Body of pancreas (tissue), 4 donors: ENCODE measurements at places on chromosomes 11 and 22. TPM values are rescaled to one million over a fixed set of nuclear protein-coding genes. Genes with fewer than 3 reads are reported as not detected.

DNA sequence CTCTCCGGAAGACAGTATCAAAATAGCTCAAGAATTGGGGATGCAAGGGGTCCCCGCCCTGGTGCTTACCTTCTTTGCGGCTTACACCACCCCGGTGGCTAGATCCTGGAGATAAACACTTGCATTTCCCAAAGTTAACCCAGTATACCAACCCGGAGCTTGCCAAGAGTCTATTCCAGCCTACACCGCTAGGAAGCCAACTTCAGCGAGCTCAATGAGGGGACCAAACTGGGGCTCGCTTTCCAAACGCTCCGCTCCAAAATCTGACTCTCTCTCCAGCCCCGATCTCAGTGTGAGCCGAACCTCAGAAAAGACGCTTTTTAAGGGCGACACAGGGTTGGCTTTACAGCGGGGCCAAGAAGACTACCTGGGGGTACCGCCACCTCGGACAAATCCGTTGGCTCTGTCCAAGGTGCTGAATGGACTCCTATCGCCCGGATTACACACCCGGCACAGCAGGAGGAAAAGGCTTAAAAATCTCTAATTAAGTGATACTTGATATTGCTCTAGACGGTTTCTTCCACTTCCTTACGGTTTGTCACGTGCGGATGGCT lies 20.1 kb upstream of the BDNF start:
- DNase-seq, result peak; percentile 46

- no peak for DNase-seq
Measured at GRCh38 chr11:66327171-66328030, 8.8 kb downstream of the RIN1 start.

- DNase-seq, result no peak
Measured at GRCh38 chr22:20106205-20106848, 9.6 kb upstream of the RANBP1 start.

DNA sequence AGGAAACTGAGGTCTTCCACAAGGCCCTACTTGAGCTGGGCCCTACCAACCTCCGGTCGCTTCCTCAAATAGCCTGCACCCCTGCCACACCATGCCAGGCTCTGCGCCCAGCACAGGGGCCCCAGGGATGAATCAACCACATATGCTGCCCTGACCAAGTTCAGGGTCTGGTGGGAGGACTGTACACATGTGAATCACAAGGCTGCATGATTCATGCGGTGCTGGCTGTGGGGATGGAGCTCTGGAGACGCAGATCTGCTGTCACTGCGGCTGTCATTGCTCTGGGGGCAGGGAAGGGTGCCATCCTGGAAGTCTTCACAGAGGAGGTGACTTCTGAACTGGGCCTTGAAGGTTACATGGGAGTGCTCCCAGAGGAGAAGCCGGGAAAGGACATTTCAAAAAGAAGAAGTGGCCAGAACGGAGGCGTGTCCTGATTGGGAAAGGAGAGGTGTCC lies 21.5 kb downstream of the CYTH4 start:
- DNase-seq, result peak; percentile 64

DNA sequence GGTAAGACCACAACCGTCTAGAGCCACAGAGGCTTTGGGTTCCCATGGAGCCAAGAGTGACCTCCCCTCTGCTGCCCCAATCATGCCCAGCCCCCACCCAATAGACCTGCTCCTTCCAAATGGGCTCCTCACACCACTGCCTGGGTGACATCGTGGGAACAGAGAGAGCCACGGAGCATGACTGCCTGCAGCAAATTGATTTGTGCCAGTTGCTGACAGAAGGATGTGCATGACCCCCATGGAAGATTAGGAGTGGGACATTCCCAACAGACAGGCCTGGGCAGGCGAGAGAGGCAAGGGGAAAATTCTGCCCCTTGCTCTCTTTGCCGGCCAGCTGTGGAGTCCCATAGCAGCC lies 88.5 kb downstream of the TENM4 start:
- no peak for DNase-seq

- DNase-seq, result peak; percentile 74
Measured at GRCh38 chr11:43245466-43245865, 66.3 kb upstream of the API5 start.

- DNase-seq, result no peak
Measured at GRCh38 chr11:123069908-123070821, 8.2 kb upstream of the HSPA8 start.

GRCh38 chr11:76823481-76824028 lies 37.2 kb upstream of the ACER3 start:
- DNase-seq, result no peak

DNA sequence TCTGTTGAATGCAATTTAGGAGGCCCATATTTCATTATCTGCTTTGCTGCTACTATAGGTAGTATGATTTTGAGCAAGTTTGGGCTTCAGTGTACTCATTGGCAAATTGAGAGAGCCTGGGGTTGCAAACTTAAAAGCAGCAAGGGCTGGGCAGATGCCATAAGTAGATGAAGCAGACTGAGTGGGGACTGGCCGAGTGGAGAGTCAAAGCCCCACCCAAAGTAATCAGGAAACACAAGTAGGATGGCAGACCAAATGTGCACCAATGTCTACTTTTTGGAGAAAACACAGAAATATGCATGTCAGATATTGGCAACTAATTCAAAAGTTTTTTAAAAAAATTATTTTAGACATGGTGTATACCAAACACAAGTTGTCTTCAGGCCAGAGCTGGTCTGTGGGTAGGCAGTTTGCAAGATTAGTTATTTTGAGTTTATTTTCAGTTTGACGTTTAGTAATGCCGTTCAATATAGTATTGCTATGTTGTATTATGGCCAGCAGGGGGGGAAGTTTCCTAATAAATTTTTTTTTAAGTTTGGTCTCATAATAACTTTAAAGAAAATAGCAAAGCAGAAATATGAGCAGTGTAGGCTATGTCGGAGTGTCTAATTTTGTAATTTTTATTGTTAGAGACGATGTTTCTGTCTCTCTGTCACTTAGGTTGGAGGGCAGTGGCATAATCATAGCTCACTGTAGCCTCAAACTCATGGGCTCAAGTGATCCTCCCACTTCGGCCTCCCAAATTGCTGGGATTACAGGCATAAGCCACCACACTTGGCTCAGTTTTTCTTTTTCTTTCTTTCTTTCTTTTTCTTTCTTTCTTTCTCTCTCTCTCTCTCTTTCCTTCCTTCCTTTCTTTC lies 105.1 kb downstream of the HIPK3 start:
- DNase-seq, result no peak

- peak; percentile 16 for DNase-seq
Measured at GRCh38 chr11:22558664-22559063, 67.0 kb downstream of the FANCF start.

- DNase-seq, result peak; percentile 42
Measured at GRCh38 chr11:1948389-1948788, 1.3 kb downstream of the MRPL23 start.

DNA sequence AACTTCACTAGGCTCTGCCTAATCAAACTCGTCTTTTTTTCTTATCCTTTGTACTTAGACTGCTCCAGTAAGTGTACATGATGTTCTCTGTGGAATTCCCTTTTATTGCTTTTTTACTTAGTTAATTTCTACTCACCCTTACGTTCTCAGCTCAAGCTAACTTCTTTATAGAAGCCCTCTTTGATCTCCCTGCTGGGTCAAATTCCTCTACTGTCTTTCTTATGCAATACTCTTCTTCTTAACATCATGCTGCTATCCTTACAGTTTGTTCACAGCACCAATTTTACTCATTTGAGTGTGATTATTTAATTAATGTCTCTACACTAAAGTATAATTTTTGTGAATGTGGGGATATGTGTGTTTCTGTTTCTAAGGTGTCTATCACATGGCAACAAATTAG lies 498.3 kb downstream of the CNTN5 start:
- no peak for DNase-seq

- no peak for DNase-seq
Measured at GRCh38 chr11:116415095-116415494, 357.7 kb downstream of the BUD13 start.

DNA sequence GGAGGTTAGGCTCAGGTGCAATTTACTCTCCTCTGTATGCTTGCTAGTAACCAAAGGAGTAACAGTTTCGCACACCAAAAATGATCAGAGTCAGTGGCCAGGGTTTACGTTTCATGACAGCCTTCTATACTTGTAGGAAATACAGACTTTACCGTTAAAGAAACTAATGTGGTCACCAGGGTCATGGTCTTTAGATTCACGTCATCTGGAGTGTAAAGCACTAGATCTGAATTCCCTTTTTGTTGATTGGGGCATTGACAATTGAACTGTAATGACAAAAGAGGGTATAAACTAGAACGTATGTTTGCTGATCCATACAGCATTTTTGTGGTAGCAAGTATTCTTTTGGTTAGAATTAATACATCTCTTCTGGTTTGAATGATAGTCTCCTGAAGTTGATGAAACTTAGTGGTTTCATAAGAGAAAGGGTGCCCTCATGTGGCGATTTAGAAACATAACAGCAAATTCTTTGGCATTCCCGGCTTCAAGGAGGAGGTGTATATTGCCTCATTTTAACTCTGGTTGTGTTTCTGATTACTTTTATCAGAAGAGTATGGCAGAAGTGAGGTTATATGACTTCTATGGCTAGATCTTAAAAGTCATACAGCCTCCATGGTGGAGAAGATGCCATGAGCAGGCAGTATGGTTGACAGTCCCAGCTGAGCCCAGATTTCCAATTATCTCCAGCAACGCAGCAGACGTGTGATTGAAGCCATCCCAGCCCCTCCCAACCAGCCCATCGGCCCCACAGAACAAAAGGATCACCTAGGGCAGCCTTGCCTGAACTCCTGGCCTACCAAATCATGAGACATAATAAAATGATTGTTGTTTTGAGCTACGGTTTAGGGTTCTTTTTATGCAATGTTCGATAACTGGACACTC lies 35.1 kb downstream of the MMP7 start:
- DNase-seq, result peak; percentile 80

DNA sequence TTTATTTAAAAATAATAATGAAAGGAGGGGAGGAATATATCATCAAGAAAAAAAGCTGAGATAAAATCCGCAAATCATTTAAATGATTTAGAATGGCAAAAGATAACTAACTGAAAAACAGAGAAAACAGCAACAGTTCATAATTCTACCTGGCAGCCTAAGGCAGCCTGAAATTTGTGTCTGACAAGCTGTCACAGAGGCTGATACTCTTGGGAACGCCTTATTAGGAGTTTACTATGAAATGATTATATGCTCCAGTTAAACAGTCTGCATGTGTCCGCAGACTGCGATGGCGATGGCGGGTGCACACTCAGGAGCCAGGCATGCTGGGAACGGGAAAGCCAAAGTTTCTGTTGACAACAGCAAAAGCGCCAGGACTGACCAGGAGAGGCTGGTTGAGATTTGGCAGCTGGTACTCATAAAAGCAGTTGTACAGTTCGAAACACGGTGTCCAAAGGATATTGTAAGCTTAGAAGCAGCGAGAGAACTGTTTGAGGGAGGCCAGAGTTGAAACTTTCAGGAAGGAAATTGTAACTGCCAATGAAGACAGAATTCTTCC lies 172.9 kb upstream of the MPPED2 start:
- DNase-seq, result no peak

- peak; percentile 19 for DNase-seq
Measured at GRCh38 chr22:23520863-23521440, 59.1 kb downstream of the IGLL1 start.

- no peak for DNase-seq
Measured at GRCh38 chr11:8059571-8060011, 21.4 kb upstream of the TUB start.

DNA sequence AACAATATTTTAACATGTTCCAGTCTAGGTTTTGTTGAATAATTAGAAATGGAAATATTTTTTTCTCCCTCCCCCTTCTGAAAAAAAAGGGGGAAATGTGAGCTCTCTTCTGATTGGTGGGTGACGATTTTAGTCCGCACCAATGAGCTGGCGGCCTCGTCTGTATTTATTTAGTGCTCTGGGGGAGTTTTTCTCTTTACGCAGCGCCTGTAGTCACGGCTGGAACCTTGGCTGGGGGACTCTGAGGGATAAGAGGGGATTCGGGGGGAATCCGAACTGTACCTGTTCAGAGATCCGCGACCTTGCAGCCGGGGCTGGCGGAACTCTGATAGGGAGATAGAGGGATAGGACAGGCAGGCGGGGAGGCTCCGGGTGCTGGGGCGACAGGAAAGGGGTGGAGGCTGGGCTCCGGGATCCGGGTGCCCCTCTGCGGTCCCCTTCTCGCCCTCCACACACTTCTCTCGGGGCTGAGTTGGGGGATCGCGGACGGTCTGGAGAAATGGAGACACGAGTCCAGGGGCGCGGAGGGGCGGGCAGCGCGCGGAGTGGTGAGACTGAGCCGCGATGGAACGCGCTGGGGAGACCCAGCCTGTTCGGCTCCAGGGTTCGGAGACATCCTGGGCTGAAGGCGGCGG lies 99.7 kb upstream of the HSD17B12 start:
- no peak for DNase-seq

The MRTFA gene
- total RNA-seq, result 47.0 TPM

The SLC22A12 gene
- total RNA-seq, result not detected

The CLMP gene
- 22.1 TPM for total RNA-seq

The SELENOH gene
- total RNA-seq, result 157 TPM

The SYT7 gene
- total RNA-seq, result 12.2 TPM

The BTBD18 gene
- not detected for total RNA-seq

The THY1 gene
- 6.9 TPM for total RNA-seq

The CHRDL2 gene
- total RNA-seq, result not detected
